ENCODE measurements at places on chromosomes 3 and 15. TPM values are rescaled to one million over a fixed set of nuclear protein-coding genes. Genes with fewer than 3 reads are reported as not detected.

The PLSCR4 gene
- 52.2 TPM for total RNA-seq

The CHDH gene
- under 0.01 TPM for total RNA-seq

The DUOXA2 gene
- total RNA-seq = not detected

The CCDC54 gene
- not detected for total RNA-seq

The CKMT1B gene
- total RNA-seq = not detected

The CLDN11 gene
- total RNA-seq = 280 TPM

The P2RY13 gene
- not detected for total RNA-seq

The TOP2B gene
- 34.8 TPM for total RNA-seq
